Coronary artery (tissue), 2 donors: ENCODE measurements at places on chromosomes 6 and 20.

GRCh38 chr6:158536084-158536890, 23.6 kb upstream of the TMEM181 start:
- DNase-seq = no peak

- DNase-seq = no peak
Observed at GRCh38 chr20:24098886-24099285, 110.3 kb upstream of the GGTLC1 start.

GRCh38 chr6:154306696-154307095, 49.9 kb downstream of the IPCEF1 start:
- DNase-seq = no peak

GRCh38 chr20:58634521-58635278, 16.4 kb upstream of the STX16 start:
- no peak for DNase-seq

- DNase-seq = no peak
Observed at GRCh38 chr20:57414867-57415592, 23.8 kb downstream of the RBM38 start.
